ENCODE measurements at places on chromosomes 6 and 20. TPM values are rescaled to one million over a fixed set of nuclear protein-coding genes. Genes with fewer than 3 reads are reported as not detected.

Gene RGL2
- total RNA-seq: 27.9 TPM

Gene BTN1A1
- total RNA-seq: not detected

Gene ZNF831
- 0.98 TPM for total RNA-seq

DNA sequence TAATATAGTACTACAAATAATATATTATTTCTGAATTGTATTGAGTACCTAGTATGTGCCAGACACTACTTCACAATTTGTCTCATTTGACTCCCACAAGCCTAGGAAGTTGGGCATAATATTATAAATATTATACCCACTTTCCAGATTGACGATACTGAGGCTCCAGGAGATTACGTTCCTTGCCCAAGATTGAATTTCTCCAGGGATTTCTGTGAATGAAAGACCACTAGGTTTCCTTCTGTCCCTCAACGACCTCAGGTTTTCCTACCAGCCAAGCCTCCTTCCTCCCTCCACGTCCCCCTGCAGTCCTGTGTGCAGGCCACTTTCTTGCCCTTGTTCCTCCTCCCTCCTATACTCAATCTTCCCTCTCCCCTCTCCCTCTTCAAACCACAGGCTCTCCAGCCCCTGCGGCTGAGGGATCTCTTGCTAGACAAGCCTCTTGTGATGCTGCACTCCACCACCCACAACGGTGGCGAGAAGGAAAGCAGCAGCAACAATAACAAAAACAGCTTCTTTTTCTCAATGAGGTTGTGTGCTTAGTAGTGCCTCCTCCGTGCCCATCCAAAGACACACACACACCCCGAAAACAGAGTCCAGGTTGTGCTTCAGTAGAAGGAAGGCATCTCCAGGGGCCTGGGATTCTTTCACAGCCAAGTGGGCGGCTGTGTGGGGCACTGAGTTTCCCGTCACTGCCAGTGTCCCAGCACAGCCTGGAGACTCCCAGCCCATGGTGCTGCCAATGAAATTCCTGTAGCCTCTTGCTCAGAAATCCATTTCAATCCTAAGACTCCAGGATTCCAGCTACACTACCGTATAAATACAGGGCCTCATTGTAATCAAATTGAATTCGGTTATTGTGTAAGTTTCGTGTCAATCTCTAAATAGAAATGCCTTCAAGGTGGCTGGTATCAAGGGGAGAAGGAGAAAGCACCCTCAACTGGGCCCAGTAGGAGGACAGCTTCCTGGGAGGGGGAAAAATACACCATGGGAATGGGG lies 94.4 kb downstream of the NCR2 start:
- no peak for DNase-seq

GRCh38 chr6:154501578-154501868 lies 9.0 kb downstream of the CNKSR3 start:
- DNase-seq: no peak
